Fibroblast of the conjunctiva (primary cell): ENCODE measurements at places on chromosomes 7 and 10.

DNA sequence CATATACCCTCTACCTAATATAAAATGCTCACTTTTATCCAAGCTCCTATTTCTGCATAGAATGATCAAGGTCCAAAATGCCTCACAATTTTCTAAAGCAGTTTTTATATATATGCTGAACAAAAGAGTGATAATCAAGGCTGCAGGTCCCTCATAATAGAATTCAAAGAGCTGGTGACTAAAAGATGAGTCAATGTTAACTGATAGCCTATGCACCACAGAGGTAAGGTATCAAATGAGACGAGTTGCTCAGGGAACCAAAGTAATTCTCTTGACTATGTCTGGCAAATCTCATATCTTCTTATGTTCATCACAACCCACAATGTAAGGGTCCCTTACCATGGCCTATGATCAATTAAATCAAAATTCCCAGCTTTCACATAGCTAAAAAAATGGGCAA is 15.2 kb downstream of the PDZD8 start:
- no peak for DNase-seq

- DNase-seq, result no peak
Observed at GRCh38 chr7:14837216-14837615, 65.3 kb downstream of the DGKB start.

DNA sequence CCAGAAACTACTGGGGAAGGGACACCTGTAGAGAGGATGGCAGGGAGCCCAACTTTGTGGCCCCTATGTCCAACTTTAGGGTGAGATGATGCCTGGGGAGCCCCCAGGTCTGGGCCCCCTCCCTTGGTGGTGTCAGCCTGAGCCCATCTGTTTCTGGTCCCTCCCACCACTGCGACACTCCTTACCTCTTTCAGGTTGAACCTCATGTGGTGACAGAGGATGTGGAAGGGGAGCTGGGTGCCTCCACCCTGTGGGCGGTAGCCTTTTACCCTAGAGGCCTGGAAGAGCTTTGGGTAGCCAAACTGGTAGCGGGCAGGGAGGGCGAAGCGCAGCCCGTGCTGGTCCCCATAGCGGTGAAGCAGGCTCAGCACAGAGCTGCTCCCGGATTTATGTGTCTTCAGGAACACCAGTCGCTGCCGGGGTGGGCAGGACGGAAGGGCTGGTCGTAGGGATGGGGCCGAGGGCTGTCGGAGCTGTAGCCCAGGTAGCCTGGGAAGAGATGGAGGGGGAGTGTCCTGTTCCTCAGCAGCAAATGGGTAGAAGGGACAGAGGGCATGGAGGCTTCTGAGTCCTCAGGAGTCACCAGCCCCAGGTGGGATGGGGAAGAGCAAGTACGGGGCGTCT is 2.0 kb downstream of the GAL3ST4 start:
- DNase-seq, result no peak

GRCh38 chr10:31490858-31491504 is 172.0 kb downstream of the ZEB1 start:
- peak; percentile 38 for DNase-seq

- DNase-seq, result no peak
Observed at GRCh38 chr7:36147361-36147760, 5.7 kb upstream of the EEPD1 start.
